ENCODE measurements at places on chromosomes 7 and 10. TPM values are rescaled to one million over a fixed set of nuclear protein-coding genes. Genes with fewer than 3 reads are reported as not detected.

DNA sequence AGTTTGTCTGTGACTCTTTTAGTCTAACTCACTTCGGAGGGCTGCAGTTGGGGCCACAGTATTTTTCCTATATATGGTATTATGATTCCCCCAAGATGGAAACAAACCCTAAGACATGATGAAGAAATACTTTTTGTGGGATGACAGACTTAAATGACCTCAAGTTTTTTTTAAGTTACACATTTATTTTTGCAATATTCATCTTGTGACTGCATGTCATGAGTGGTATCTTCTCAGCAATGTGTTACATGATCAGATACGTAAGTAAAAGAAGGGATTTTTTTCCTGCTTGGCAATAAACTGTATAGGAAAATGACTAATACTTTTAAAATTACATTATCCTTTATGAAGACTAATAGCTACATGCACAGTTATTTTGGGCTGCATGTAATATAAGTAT lies 57.8 kb downstream of the OR13A1 start:
- DNase-seq: no peak

DNA sequence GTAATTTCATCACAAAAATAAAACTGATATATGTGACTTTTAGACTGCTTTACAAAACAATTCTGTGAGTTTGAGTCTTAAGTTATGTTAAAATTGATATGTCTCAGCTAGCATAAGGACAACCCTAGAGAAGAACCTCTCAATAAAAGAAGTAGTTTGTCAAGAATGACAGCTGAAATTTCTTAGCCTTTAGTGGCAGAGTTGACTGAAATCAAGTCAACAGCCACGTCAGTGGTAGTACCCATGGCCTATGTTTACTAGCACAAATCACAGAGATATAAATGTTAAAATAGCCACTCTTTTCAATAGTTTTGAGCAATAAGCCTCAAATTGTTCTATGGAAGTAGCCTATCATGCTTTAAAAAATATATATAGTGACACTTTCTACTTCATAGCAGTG lies 138.9 kb upstream of the FERD3L start:
- no peak for DNase-seq

- peak; percentile 79 for DNase-seq
Measured at GRCh38 chr7:77415476-77415822, 700 bp downstream of the GSAP start.

DNA sequence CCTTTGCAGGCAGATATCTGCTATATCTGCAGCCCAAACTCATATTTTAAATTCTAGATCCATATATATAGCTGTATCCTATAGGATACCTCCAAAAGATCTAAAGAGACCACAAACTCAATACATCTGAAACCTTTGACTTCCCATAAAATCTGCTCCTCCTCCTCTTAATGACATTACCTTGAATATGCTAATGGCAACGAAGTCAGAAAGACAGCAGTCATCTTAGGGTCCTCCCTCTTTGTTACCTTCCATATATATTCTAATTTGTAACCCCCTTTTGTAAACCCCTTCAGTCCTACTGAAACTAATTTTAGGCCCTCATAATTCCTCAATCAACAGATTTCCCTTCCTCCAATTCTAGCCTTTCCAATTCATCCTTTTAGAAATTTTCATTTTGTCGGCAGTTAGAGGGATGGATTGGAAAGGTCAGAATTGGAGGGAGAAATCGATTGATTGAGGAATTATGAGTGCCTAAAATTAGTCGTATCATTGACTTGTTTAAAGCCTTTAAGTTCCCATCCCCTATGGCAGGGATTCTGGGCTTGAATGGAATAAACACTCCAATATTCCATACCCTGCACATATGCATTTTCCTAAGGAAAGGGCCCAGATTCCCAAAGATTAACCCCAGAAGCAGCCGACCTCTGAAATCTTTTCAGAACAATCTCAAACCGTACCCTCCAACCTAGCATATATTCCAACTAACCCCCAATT lies 2.4 kb downstream of the SYPL1 start:
- no peak for DNase-seq

GRCh38 chr7:152751449-152752141 lies 8.0 kb upstream of the ACTR3B start:
- DNase-seq: no peak

DNA sequence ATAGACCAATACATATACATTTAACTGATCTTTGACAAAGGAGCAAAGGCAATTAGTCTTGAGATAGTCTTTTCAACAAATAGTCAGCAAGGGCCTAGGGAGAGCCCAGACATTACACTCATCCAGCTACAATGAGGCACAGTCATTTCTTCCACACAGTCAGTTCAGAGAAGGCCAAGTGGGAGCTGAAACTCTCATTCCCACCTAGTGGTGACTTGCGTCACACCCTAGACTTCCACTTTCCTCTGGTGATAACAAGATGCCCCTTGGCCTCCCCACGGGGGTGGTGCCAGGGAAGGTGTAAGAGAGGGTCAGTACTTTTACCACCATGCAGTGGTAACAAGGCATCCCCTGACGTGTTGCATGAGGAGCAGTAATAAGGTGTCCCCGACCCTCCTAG lies 8.0 kb downstream of the FRMPD2 start:
- DNase-seq: no peak

DNA sequence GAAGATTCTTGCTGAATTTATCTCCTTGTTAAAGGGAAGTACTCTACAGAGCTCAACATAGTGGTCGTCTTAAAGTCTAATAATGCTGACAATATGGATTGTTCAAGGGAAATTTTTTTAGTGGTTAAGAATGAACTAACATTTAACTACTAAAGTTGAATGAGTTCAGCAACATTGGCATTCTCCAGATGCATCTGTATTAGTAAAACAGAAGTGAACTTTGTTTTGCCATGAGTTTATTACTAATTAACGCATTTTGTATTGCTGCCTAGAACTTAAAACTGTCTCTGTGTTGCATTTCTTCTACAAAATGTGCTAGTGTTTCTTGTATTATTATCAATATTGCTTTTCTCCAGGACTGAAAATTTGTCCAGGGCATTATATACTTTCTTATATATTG lies 67.5 kb downstream of the C1GALT1 start:
- no peak for DNase-seq

DNA sequence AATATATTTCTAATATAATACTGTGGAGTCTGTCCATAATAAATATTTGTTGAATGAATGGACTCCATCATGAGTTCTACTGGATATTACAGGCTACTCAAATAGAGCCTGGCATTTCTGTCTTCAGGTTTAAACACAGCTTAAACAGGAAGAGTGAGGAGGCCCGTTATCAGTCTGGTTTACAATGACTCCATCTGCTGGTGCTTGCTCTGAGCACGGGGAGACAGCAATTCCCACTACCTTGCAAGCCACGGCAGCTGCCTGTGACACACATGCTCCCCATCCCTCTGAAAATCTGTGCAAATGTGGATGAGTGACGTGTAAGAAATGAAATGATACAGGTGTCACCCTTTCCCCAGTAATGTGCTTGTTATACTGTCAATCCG lies 293.5 kb upstream of the IMMP2L start:
- no peak for DNase-seq

GRCh38 chr10:132589681-132590080 lies 52.1 kb downstream of the INPP5A start:
- DNase-seq: no peak

DNA sequence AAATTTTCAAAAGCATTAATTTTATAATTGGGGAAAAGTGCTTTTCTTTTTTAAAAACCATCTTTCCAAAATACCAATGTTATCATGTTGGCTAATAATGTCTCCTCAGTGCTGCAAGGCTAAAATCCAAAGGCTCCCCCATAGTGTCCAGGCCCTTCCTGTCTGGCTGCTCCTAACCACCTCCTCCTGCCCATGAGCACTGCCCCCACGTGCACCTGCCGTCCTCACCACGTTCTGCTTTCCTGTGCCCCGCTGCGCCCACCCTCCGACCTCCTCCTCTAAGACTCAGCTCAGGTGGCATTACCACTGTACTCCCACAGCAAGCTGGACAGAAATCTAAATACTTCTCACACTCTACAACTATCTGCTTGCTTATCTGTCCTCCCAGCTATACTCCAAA lies 17.7 kb downstream of the PAXIP1 start:
- DNase-seq: no peak

DNA sequence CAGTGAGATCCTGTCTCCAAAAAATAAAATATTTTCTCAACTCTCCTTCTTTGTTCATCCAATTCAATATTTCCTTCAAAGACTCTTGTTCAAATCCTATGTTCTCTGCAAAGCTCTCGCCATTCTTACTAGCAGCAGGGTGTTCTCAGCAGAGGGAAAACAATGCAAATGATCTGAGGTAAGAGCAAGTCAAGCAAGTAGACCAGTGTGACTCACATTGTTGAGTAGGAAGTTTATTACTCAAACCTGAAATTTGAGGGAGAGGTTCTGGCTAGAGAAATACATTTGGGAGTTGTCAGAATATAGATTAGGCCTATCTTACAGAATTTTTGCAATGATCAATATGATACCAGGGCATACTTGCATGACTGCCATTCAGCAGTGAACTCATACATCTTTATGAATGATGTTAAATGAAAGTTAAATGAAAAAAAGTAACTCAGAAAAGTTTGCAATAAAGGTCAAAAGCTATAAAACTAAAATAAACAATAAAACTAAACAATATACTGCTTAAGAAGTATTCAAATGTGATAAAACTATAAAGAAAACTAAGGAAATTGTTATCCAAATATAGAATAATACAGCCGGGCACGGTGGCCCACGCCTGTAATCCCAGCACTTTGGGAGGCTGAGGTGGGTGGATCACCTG lies 5.8 kb downstream of the IDE start:
- no peak for DNase-seq

DNA sequence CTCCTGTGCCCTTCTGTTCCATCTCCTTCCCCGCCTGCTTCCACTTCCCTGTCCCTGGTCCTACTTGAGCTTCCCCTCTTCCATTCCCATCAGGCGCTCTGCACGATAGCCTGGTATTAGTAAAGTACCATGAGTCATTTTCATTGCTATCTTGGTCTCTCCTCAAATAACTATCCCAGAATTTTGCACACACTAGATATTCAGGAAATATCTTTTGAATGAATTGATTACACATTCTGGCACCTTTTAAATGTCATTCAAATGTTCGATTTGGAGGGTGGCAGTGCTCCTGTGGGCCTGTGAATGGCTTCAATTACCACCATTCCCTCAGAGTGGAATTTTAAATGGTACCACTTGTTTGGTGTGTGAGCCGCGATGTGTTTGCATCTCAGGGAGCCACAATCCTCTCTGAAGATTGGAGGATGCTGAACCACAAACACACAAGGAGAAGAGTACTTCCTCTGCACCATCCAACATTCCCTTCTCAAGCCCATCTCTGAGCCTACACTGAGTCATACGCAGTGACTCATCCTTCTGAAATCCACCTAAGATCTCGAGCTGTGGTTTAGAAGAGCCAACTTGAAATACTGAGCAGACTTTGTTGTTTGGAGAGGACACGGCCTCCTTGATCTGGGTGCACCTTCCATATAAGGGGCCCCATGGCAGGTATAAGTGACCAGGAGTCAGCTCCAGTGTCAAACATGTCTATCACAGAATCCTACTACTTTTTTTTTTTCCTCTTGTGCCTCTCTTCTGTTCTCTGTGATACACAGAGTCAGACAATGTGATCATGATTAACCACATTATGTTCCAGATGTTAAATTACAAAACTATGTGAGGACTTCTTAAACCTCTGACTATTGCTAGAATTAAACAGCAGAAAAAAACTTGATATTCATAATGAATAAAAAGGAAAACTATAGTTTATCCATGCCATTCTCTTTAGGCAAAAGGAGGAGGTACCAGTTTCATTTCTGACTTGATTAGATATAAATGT lies 81.9 kb downstream of the BMPER start:
- no peak for DNase-seq

FAM171A1 gene
- polyA plus RNA-seq: 0.09 TPM

DDX50 gene
- polyA plus RNA-seq: 15.6 TPM

CUZD1 gene
- 0.92 TPM for polyA plus RNA-seq

SLC26A4 gene
- polyA plus RNA-seq: 0.13 TPM

GATA3 gene
- polyA plus RNA-seq: 0.60 TPM

IL15RA gene
- 9.6 TPM for polyA plus RNA-seq

BEND7 gene
- 0.10 TPM for polyA plus RNA-seq

Data from B cell (primary cell).